Activated T-helper 17 cell treated with anti-CD3 and anti-CD28 coated beads, Interleukin-2, amount 50 U/mL, for 72 hours (primary cell): ENCODE measurements at places on chromosomes 1 and 21. TPM values are rescaled to one million over a fixed set of nuclear protein-coding genes. Genes with fewer than 3 reads are reported as not detected.

GRCh38 chr21:45434645-45435217 is 29.8 kb downstream of the COL18A1 start:
- no peak for ATAC-seq

DNA sequence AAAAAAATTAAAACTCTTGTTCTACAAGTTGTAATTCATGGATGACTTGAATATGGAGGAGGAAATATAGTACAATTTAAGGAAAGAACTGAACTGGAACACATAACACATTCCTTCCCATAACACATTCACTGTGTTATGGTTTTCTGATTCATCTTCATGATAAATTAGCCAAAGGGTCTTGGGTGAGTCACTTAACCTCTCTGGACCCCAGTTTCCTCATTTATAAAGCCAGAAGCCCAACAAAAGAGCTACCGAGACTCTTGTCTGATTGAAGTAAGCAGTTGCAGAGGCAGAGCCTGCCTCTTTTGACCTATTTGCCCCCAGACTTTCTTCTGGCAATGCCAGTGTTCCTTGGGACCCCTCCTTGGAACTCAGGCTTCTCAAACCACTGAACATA is 161.9 kb upstream of the KCTD3 start:
- ATAC-seq, result no peak

DNA sequence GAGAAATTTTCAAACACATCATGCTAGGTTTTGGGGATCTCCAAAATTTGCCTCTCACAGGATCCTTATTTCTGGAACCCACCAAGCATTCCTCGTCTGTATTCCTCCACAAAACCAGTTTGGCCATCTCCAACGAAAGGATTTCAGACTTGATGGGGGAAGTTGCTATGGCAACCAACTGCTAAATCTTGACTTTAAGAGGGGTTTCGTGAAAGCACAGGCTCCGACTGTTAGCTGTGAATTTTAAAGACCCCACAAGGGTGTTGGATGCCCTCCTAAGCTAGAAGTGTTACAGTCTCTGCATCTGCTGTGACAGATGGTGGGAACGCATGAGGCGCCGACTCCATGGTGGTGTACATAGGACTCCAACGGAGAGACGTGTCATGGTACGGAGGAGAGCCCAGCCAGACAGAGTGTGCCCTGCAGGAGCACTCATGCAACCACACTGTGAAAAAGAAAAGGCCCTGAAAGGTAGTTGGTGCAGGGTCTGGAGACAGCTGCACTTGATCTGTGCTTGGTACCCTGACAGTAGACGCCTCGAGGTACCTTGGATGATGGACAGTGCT is 147.1 kb downstream of the ASTN1 start:
- ATAC-seq, result no peak

DNA sequence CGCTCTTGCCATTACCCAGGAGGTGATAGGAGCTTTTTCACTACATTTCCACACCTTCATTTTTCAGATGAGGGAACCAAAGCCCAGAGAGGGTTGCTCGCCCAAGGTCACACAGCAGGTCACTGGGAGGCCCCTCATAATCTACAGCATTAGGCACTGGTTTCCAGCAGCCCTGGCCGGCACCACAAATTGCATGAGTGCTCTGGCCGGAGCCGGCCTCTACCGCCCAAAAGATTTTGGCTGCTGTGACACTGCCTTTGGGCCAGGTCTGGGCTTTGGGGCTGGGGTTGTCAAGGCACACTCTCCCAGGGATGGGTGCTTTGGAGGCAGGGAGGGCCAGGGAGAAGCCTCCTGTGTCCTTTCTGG is 15.4 kb downstream of the DHRS3 start:
- ATAC-seq, result no peak

GPR61 gene
- not detected for total RNA-seq

DNA sequence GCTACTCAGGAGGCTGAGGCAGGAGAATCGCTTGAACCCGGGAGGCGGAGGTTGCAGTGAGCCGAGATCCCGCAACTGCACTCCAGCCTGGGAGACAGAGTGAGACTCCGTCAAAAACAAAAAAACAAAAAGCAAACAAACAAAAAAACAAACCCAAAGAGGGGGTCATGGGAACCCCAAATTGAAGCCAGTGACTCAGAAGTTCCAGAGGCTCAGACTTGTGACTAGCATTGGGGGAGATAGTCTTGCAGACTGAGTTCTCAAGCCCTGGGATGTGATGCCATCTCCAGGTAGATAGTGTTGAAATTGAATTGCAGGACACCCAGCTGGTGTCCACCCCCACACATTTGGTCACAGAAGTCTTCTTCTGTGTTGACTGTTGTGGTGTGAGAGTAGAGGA is 24.9 kb upstream of the ENO1 start:
- ATAC-seq, result peak; percentile 8

DNA sequence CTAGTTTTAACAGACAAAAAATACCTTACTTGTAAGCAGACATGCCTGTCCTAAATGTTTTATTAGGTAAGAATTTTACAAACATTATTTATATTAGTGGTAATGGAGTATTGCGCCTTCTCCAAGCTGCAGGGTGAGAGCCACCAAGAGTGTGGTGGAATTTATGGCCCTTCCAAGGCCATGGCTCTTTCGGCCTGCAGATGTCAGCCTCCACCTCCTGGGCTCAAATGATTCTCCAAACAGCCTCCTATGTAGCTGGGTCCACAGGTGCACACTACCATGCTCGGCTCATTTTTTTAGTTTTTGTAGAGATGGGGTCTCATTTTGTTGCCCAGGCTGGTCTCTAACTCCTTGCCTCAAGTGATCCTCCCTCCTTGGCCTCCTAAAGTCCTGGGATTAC is 56.3 kb downstream of the ITGB3BP start:
- no peak for ATAC-seq

TNNI3K gene
- 1.2 TPM for total RNA-seq

- peak; percentile 55 for ATAC-seq
Measured at GRCh38 chr21:35059742-35060141, 10.6 kb upstream of the RUNX1 start.

- no peak for ATAC-seq
Measured at GRCh38 chr1:109274533-109275476, 8.1 kb downstream of the PSRC1 start.

- peak; percentile 52 for ATAC-seq
Measured at GRCh38 chr1:116769561-116769977, 15.3 kb downstream of the CD2 start.

DNA sequence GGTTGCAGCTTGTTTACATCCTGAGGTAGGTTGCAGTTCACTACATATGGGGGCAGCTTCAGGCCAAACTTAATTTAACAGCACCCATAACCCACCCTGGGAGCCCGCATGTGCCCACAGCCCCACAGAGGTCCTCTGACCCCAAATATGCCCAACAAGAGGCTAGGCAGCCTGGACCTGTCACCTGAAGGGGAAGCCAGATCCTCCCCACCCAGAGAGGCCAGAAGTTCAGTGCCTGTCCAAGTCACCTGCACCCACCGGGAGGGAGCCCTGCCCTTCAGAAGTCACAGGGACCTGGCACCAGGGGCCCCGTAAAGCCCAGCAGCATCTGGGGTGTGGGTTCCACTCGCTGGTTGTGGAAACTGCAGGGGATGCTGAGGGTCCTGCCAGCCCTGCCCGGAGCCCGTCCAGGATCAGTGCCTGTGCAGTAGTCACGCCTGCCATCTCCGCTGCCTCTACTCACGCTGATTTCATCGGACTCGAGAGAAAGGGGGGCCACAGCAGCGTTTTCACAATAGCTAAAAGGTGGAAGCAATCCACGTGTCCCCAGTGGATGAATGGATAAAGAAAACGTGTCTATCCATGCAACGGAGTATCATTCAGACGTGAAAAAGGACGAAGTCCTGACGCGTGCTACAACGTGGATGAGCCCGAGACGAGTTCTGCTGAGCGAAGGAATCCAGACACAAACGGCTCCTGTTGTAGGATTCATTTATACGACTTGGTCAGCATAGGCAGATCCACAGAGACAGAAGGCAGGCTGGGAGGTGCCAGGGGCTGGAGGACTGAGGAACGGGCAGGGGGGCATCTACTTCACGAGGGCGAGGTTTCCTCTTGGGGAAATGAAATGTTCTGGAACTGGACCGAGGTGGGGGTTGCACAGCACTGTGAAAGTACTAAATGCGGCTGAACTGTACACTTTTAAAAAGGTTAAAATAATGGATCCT is 33.9 kb upstream of the COL6A2 start:
- no peak for ATAC-seq

PRKAA2 gene
- not detected for total RNA-seq

GRCh38 chr1:212077028-212077427 is 41.5 kb downstream of the DTL start:
- ATAC-seq, result peak; percentile 18

GRCh38 chr1:216430744-216431143 is 7.5 kb upstream of the USH2A start:
- no peak for ATAC-seq

DNA sequence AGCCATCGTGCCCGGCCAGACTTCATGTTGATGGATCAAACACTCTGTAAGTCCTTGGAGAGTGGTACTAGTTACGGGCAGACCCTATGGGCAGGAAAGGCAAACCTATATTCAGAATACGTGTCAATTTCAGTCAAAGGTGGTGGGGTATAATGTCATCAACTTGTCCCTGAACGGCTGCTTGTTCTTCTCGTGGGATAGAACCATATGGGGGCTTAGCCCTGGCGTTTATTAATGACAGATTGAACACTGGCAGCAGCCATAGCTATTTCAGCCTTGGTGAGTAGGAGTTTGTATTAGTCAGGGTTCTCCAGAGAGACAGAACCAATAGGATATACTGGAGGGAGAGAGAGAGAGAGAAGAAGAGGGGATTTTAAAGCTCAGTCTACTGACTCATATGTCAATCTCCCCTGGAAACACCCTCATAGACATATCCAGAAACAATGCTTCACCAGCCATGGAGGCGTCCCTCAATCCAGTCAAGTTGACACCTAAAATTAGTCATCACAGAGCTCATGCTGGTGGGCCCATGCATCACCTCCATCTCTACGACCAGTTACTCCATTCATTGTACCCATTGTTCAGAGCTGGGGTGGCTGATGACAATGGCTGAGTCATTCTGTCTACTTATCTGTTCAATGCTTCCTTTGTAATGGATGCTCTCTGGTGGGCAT is 16.1 kb upstream of the AQP10 start:
- ATAC-seq, result peak; percentile 93

- ATAC-seq, result no peak
Measured at GRCh38 chr1:2784854-2785630, 16.5 kb downstream of the TTC34 start.

DNA sequence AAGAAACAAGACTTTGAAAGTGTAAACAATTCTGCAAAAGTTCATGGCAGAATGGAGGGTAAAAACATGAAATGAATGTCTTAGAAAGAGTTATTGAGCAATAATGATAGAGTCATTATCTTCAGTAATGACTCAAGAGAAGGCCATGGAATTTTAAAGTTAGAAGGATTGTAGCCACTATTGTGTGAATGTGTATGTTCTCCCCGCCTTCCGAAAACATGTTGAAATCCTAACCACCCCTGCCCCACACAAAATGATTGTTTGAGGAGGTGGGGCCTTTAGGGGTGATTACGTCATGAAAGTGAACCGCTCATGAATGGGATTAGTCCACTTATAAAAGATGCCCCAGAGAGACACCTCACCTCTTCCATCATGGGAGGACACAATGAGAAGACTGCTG is 93.8 kb upstream of the CCDC190 start:
- no peak for ATAC-seq
